ENCODE measurements at places on chromosomes 11 and 22.

DNA sequence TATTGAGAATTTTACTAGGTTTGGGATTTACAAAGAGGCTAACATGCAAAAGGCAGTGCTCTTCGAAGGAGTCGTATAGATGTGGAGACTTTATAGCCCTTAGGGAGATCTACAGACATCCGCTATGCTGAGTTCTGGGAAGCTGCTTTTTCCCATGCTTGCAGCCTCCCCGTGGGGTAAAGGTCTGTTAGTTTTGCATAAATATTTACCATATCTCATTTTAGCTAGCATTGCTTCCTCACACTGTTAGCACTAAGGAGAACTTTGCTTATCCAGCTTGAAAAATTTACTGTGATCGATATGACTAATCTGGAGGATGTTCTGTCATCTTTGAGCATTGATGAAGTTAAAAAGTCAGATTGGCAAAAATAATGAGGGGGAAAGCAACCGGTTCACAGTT lies 18.6 kb downstream of the ARHGEF12 start:
- DNase-seq = no peak

- no peak for DNase-seq
These were observed 12.1 kb upstream of the RAC2 start for GRCh38 chr22:37256075-37256726.

GRCh38 chr11:102712137-102712536 lies 6.6 kb upstream of the MMP27 start:
- no peak for DNase-seq

DNA sequence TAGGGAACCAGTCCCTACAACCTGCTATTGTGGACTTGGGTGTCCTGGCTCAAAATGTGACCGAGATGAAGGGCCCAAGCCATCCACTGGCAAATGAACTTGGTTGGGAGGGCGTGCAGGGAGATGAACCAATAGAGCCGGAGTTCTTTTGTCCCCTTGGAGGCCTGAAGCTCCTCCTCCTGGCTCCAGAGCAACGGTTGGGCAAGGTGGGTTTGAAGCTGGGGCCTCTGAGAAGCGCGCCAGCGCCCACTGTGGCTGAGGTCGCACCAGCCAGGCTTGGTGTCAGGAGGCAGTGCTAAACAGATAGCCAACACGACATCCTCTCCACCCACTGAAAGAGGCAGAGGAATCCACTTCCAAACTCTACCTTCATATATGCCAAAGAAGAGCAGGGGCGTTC lies 36.0 kb upstream of the PACSIN2 start:
- no peak for DNase-seq

DNA sequence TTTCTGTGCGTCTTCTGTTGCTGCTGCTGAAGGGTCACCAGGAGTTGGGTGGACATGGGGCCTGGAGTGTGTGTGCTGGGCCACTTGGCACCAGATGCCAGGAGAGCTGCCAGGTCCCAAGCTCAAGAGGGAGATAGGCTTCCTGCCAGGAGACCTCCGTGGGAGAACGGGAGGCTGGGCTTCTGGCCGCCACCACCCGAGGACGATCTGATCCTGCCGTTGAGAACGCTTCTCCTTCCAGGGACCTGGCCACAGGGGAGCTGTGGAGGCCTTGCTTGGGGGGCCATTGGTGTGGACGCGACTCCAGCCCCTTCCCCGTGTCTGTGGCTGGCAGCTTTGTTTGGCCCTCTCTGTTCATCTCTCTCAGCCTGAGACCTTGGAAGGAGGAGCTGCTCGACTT lies 2.4 kb downstream of the BRSK2 start:
- DNase-seq = no peak

DNA sequence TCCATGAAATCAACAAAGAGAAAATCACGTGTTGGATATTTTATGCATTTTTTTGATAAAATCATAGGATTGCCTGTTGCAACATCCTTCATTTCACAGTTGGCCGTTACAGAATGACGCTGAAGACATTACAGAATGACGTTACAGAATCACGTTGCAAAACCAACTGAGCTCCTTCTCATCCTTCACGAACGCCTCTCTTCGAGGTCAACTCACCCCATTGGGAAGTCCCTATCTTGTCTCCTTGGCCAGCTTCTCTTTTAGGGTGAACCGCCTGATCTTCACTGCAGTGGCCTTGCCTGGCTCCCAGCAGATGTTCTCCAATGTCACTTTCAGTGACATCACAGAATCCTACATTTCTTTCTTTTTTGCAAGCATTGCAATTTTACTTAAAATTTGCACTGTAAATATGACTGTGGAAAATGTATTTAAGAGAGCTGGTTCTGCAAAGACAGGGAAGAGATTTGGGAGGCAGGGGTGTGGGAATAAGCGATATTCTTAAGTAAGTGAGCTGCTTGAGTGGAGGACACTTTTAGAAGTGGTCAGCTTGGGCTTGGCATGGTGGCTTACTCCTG lies 5.1 kb downstream of the KRTAP5-7 start:
- DNase-seq = no peak

- DNase-seq = no peak
These were observed 2.1 kb upstream of the PTPRCAP start for GRCh38 chr11:67439321-67440228.

DNA sequence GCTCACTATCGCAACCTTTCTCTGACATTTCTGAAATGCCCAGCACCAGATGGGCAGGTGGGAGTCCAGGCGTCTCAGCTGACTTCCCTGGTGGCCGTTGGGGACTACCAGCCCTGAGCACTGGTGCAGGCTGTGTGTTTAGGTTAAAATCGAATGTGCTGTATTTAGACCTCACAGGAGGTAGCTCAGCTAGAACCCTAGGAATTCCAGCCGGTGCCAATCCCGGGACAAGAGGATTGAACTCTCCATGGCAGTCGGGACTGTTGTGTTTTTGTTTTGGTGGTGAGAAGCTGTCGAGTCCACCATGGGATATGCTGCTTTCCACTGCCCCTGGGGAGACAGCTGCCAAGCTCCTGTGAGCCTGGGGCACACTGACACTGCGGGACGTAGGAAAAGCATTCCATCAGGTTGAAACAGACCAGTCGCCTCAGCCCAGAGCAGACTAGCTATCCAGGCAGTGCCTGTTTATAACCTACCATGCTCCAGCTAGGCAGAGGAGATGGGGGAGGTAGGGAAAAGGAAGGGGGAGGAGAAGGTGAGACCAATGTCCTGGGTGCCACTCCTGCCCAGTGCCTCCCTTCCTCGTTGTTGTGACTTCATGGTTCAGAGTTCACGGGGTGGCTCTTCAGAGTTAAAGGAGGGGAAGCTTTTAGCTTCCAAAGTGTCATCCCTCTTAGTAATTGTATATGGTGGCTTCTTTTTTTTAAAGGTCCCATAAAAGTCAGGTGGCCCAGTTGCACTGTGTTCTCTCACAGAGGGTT lies 53.0 kb downstream of the MICAL2 start:
- DNase-seq = no peak

DNA sequence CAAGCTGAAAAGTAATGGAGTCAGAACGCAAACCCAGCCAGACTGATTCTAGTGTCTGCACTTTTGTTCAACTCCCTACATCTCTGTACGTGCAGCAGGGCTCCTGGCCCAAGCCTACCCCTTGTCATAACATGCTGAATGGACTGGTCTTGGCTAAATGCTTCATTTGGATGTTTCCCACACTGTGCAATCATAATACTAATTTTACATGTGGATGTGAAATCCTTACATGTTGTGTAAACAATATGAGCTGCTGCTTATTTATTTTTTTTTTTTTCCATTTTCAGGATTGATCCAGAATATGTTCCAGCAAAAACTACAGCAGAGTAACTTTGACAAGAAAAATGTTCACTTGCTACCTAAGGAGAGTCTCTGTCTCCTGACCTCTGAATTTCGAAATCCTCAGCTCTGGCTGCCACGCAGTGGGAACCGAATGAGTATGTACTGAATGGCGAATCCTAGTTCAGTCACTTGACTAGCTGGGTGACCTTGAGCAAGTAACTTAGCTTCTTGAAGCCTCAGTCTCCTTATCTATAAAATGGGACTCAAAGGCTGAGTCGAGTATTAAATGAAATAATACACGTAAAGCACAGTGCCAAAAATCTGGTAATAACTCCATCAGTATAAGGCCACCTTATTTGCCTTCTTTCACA lies 133.4 kb downstream of the EHF start:
- DNase-seq = no peak

DNA sequence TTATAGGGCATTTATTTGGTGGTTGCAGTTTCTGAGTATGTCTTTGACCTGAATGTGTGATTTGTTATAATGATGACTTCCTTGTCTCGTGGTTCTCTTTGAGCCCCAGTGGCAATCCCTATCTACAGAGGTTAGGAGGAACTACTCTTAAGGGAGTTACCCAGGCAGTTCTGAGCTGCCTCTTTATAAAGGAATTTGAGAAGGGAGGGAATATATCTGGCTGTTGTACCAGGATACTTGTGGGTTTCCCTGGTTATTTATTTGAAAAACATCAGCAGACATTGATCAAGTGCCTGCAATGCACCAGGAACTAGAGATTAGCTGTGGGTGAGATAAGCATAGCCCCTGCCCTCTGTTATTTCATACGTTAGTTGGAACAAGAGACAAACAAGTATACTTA lies 243.5 kb upstream of the ARHGAP20 start:
- DNase-seq = no peak

- no peak for DNase-seq
These were observed 86.1 kb downstream of the YAP1 start for GRCh38 chr11:102196351-102196750.

- no peak for DNase-seq
These were observed 1.0 kb downstream of the NUP98 start for GRCh38 chr11:3796346-3796745.

- peak; percentile 73 for DNase-seq
These were observed 5.2 kb upstream of the GCAT start for GRCh38 chr22:37802310-37803194.

DNA sequence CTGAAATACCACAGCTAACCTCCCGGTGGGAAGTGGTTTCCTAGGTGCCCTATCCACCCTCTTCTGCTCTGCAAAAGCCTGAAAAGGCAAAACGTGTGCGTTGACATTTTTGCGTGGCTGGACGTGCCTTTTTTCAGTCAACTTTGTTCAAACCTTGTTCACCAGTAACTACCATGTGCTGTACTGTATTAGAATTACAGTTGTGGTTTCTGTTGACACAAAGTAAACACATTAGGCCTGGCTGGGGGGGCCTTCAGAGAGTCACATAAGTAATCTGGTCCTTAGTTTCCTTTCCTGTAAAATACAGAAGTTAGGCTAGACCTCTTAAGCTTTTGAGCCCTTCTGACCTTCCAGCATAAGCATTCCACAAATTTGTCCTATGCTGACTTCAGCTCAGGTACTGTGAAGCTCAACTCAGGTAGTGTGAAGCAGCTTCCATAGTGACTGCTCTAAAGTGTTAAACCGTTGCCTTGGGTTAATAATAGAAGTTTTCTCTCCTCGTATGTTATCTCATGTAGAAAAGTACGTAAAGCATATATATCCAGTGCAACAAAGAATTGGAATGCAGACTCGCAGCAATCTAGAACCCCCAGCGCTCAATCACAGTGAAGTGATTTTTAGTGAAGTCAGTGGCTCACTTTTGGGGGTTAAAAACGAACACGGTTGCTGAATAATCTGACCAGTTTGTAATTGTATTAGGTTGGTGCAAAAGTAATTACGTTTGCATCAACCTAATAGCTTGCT lies 1.8 kb downstream of the EWSR1 start:
- no peak for DNase-seq

DNA sequence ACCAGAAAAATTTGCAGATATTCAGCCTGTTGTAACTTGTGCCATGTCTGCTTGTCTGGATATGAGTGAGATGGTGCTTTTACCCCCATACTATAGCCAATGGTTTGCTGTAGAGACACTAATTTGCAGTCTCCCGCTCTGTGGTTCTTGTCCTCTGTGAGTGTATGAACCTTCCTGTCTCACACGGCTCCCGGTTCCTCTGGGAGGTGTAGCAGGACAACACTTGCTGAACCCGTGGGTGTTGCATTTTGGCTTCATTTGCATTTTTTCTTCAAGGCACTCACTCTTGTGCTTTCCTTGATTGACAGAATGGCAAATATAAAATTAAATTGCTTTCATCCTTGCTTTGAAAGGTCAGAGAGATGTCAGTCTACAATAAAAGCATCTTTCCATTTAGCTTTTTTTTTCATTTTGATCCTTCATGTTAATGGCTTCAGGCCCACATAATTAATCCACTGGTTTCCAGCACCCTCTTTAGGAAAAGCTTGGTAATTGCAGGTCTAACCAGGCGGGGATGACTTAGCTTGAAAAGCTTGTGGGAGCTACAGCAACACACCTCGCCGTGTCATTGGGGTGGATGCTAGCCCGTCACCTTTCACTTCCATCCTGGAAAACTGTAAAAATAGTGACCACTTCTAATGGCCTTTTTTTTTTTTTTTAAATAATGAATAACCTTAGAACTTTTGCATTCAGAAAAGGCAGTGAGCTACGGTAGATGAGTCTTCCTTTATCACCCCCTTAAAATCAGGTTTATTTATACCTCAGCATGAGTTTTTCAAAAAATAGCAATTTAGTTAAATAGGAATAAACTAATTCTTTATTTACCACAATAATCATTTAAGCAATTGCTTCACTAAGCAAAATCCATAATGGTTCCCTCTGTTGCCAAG lies 27.4 kb upstream of the ST14 start:
- DNase-seq = peak; percentile 7

GRCh38 chr11:30859669-30860068 lies 273.5 kb upstream of the MPPED2 start:
- DNase-seq = no peak

DNA sequence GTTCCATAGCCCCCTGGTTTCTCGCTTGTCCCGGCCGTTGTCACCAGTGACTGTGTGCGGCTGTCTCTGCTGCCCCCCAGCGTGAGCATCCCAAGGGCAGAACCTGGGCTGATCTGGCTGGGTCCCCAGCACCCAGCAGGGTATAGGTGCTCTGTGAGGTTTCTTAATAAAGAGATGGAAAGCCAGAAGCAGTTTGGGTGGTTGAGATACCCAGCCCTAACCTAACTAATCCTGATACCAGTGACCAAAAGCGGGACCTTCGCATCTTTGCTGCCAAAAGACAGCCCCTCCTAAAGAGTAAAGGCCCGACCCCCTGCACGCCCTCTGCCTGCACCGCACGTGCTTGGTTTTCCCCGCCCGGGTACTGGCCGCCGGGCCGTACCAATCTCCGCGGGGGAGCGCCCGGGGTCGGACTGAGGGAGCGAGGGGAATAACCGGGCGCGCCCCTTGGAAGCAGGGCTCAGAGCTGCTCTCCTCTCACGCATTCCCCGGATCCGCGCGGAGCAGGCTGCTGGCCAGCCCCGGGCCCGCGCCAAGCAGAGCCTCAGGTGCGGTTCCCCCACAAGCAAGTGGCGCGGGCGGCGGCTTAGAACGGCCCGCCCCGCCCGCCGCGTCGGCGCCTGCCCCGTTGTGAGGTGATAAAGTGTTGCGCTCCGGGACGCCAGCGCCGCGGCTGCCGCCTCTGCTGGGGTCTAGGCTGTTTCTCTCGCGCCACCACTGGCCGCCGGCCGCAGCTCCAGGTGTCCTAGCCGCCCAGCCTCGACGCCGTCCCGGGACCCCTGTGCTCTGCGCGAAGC lies at the start of gene DGAT2:
DGAT2 (plus strand) TSS at position 667 of the 797 bp plus-strand sequence. CDS start 214 bp downstream, outside the sequence.
- peak; percentile 64 for DNase-seq

DNA sequence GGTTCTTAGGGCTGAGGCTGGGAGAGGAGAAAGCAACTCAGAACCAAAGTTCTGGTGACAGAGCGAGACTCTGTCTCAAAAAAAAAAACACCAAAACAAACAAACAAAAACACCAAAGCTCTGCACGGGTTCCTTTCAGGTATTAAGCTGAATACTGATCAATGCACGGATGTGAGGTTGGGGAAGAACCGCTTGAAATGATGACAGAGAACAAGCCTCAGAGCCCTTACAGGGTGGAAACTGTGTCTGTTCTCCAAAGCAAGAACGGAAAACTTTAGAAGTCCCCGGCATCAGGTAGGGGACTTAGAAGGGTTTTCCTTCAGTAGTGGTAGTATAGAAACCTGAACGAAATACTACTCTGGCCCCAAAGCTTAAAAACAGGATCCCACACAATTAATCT lies 260.0 kb downstream of the TBC1D22A start:
- DNase-seq = no peak
